ELR (cell line): ENCODE measurements at places on chromosomes 12 and 14.

DNA sequence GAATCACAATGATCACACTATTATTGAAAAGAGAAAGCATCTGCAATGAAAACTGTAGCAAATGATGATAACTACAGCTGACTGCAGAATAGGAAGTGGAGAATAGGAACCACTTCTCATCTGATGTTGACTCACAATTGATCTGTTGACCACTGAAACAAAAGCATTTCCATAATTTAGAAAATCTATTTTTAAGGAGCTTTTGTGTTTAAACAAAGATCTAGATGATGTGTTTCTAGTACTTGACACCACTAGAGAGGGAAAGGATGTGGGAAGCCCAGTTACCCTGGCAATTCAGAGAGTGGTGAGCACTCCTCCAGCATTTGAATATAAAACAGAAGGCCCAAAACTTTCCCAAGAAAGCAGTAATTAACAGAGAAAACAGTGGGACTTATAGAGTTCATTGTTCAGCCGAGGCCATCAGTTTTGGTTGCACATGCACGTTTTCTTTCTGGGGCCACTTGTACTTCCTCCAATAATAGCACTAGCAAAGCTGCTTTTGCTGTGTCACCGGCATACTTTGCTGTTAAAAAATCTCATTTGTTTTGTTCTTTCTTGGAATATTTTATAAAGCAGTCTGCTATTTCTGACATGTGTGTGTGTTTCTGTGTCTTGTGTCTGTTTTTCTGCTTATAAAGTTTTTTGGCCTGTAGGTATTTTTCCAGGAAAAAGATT lies 76.1 kb upstream of the HECTD1 start:
- no peak for DNase-seq

GRCh38 chr12:110844551-110845338 lies 2.0 kb upstream of the CCDC63 start:
- no peak for DNase-seq

DNA sequence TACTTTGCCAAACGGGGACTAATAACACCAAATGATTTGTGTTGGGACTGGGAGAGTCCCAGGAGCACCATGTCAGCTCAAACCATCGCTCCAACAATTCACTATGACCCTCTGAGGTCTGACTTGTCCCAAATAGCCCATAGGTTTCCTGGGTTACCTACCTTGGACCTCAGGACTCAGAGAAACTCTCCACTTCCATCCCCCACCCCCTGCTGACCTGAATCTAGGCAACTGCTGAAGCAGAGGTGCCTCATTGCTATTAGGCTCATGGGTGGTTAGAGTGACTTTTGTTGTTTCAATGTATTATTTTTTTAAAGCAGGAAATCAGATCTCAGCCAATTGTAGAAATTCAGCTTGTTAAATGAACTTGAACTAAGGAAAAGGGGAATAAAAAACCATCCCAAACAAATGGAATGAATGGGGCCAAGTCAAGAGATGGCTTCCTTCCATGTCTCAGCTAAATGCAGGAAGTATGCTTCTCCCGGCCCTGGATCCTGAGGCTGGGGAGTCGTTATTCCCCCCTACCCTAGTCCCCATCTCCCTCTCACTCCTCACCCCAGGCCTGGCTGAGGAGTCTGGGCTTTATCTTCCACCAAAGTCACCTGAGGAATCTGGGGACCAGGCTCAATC lies 80.9 kb upstream of the SLC24A4 start:
- DNase-seq = no peak

GRCh38 chr12:116926283-116927243 lies 15.8 kb downstream of the FBXW8 start:
- no peak for DNase-seq

GRCh38 chr14:103023881-103024473 lies 33.4 kb downstream of the CDC42BPB start:
- DNase-seq = peak; percentile 96

GRCh38 chr12:12333407-12334366 lies 16.4 kb downstream of the MANSC1 start:
- no peak for DNase-seq

DNA sequence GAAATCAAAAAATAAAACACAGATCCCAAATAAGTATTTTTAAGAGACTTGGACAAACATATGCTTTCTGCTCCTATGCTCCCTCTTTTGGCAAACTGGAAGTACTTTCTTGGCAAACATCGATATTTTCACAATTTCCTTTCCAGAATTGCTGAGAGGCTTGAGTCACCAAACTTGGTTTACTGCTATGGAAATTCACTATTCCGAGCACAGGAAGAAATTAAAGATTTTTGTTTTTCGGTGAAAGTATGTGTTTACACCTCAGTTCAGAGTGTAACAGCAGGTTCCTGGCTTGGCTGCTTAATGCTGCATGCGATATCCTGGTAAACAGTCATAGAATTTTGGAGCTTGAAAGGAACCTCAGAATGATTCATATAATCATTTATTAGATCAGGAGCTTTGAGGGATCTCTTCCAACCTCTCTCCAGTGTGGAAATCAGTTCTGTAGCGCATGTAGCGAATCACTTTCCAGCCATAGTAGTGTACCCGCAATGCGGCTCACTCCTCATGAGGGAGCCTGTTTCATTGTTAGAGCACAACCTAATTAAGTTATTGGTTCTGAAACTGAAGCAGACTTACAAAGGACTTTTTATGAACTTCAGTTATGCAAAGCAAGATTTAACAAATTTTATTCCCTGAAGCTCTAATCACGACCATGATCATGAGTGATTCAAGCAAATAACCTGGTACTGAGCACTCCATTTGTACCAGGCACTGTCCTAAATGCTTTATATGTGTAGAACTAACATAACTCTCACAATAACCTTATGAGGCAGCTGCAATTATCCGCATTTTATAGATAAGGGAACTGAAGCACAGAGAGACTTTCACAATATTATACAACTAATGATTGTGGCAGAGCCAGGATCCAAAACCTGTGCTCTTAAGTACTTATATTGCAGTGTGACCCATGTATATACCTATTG lies 56.4 kb upstream of the ATP2A2 start:
- peak; percentile 88 for DNase-seq

DNA sequence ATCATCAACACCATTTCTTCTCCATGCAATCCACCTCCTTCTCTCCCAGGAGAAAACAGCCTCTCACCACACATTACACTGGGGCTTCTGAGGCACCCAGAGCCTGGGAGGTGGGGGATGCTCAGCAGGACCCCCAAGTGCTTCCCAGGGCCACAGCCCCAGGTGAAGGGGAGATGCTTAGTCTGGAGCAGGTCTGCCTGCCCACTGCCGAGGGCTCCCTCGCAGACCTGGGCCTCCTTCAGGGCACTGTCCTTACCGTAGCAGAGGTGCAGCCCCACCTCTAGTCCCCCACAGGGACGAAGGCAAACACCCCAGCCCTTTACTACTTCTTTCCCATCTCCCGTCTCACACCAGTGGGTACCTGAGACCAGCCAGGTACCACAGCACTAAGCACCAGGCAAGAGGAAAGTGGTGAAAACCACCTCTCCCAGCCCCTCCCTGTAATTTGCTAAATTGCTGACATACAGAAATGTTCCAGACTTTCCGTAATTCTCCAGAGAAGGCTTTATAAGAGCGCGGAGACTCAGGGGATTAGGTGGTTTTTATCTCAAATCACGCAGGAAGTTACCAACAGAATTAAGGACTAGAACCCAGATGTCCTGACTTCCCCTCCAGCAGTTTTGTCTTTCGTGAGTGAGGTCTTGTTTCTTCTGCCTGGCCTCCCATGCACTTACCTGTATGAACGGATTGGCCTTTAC lies 59.0 kb downstream of the PLEKHG3 start:
- no peak for DNase-seq

DNA sequence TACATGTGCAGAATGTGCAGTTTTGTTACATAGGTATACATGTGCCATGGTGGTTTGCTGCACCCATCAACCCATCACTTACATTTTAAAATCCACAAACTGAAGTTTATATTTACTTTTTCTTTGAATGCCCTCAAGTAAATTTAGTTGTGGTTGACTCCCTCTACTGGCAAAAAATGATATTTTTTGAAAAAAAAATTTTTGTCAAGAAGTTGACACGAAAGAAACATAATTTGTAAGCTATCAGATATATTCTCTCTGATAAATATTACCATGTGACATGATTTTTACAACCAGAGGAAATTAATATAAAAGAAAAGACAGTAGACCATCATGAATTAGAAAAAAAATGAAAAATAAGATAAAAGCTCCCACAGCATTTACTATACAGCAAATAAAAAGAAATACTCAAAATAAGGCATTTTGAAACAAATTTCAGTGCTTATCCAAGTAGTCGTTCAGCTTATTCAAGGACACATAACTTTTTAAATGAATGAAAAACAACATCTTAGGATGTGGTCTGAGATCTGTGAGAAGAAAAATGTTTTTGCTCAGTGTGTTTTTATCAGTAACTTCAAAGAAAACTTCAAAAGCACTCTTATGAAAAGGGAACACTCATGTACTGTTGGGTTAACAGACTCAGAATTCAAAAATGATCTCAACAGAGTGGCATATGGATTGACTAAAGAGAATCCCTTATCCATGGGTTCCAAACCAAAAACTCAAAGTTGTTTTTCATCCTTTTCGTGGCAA lies 30.0 kb upstream of the GRIP1 start:
- DNase-seq = peak; percentile 34

- no peak for DNase-seq
Measured at GRCh38 chr12:64995816-64996215, 125.3 kb downstream of the WIF1 start.

- no peak for DNase-seq
Measured at GRCh38 chr12:79415321-79415720, 275.4 kb downstream of the PAWR start.

DNA sequence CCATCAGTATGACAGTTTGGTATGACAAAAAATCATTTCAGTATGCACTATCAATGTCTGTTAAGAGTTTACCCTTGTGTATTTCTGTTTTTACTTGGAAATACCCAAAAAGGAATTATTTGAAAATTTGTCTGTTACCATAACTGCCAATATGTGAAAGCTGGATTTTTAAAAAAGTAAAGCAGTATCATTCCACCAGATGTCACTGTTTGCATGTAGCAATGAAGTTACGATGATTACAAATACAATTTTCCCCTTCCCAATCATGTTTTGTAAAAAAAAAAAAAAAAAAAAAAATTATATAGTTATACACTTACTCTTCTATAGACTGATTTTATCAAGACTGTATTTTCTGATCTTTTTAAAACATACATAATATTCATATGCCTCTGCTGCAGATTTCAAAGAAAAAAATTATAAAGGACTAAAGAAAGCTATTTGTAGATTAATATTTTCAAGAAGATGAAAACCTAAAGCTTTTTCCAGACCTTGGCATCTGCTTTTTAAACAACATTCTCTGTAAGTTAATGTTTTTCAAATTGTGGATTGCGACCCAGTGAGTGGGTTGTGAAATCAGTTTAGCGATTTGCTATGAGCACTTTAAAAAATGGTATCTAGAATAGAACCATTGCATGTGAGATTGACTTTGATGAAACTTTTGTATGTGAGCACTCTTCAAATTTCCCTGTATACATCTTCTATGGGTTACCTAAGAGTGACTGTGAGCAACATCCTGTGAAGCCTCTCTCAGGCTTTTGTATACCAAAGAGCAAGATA lies 114.2 kb downstream of the TTC6 start:
- DNase-seq = peak; percentile 44

DNA sequence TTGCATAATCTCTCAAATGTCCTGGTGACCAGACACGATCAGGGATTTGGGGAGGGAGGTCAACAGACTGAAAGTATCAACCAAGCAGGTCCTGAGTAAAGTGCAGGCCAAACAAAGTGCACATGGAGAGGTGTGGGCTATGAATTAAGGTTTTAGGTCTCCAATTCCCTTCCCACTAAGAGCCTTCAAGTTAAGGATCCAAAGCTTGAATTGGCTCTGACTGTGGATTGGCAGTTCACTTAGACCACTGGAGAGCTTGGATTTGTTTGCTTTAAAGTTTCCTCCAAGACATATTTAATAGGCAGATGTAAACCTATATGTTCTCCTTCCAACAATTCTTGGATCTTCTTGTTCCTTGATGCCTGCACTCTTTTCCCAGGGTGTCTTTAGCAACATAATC lies 129.6 kb upstream of the IGF1 start:
- no peak for DNase-seq

DNA sequence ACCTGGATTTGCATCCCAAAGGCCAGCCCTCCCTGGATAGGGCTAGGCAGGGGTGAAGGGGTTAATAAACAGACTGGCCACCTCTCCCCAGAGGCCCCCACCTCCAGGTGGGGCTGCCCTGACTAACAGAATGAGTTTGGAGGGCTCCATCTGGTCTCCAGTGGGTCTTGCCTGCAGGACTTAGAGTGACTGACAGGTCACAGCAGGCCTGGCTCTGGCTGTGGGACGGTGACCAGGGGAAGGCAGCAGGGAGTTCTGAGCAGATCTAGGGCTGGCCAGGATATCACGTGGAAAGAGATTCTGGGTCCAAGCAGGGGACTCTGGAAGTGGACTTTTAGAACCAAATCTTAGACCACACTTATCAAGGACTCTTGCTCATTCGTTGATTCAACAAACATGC lies 40.9 kb upstream of the LHX5 start:
- DNase-seq = no peak

DNA sequence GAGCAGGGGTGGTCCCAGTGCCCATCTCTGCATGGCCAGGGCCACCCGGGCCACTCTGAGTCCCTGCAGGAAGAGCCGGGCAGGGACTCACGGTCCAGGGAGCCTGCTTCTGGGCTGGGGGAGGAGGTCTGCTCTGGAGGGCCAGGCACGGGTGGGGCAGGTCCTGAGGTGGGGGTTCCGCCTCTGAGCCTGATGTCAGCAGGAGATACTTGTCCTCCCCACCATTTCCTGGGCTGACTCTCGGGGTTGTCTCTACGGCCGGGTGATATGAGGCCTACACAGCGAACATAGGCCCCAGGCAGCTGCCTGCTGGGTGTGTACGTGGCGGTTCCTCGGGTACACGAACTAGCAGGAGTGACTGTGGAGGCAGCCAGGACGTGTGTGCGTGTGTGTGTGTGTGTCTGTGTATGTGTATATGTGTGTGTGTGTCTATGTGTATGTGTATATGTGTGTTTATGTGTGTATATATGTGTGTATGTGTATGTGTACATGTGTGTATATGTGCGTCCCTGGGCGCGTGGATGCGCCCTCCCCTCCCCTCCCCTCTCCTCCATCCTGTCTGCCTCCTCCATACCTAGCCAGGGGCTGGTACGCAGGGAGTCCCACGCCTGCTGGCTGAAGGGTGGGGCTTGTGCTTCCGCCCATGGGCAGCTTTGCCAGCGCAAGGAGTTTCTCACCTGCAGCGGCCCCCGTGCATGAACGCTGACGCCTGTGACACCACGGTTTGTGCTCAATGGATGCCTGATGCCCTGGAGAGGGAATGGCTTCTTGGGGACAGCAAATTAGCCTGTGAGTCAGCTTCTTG lies 30.4 kb upstream of the TRAF3 start:
- no peak for DNase-seq
